ENCODE measurements at places on chromosomes 3 and 15.
A peak's percentile ranks its signal among the peaks of the same experiment; 100 is the strongest.

- no peak for DNase-seq
These were observed 179.3 kb downstream of the THRB start for GRCh38 chr3:24315356-24315755.

DNA sequence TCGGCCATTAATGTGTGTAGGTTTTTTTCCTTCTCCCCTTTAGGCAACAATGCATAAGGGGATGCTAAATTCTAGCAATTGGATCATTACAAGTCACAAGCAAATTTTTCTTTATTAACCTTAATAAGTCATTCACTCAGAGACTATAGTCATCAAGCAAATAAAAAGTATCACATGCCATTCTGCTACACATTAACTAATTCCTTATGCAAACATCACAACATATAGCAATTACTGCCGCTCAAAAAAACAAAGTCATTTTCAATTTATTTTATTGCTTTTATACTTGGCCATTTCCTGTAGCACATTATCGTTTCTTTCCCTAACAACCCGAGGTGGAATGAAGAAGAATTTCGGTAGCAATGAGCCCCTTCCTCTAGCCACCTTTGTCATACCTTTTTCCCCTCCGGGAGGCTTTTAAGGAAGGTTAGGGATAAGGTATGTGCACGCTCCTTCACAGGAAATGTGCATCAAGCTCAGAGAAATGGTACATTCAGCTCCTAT lies 421.2 kb downstream of the TIGIT start:
- no peak for DNase-seq

DNA sequence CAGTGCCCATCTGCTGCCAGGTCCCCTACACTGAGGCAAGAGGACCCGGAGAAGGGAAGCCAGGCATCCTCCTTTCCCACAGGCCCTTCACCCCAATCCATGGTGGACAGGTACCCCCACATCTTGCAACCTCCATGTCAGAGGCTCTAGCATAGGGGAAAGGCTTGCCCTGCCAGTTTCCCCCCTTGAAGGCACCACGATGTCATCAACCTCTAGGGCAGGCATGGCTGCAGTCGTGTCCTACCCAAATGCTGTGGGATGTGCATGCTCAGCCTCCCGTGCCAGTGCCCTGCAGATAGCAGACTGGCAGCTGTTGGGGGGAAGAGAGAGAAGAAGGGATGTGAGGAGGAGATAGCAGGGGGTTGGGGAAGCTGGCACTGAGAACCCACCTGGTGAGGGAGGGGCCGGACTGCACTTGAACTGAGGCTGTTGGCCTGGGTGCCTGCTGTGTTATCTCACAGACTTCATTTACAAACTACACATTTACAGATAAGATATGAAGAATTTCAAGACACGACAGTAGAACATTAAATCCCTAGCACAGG lies 197.5 kb downstream of the ADAMTS9 start:
- DNase-seq: no peak

- no peak for DNase-seq
These were observed 708 bp downstream of the ESYT3 start for GRCh38 chr3:138434875-138435772.

- DNase-seq: no peak
These were observed 523.6 kb downstream of the NTRK3 start for GRCh38 chr15:87732976-87733375.

DNA sequence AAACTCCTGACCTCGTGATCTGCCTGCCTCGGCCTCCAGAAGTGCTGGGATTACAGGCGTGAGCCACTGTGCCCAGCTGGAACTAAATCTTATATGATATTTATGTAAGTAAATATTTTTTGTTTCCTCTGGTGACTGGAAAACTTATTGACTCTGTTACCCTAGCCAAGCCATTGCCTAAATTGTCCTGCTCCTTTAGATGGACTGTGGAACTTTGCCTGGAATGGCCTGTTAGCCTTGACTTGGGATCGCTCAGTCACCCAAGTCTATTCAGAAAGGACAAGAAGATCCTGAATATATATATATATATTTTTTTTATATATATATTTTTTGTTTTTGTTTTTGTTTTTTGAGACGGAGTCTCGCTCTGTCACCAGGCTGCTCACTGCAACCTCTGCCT lies 113.9 kb downstream of the PDE8A start:
- no peak for DNase-seq

DNA sequence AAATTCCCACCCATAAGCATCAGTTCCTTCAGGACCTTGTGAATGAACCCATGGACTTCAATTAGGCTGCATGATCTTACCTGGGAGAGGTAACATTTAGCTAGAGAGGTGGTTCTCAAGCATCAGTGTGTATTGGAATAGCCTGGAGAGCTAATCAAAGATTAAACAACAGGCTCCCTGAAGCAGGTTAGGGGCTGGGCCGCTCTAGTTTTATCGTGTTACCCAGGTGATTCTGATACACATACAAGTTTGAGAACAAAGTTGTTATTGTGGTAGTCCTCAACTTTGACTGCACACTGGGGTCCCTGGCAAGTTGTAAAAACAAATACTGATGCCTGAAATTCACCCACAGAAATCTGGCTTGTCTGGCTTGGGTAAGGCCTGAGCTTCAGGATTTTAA lies 31.2 kb downstream of the MYH15 start:
- DNase-seq: no peak

GRCh38 chr3:138284079-138284478 lies 45.6 kb downstream of the NME9 start:
- no peak for DNase-seq

GRCh38 chr3:151468284-151468917 lies 7.5 kb upstream of the IGSF10 start:
- no peak for DNase-seq

GRCh38 chr15:58467722-58468423 lies 36.1 kb downstream of the LIPC start:
- DNase-seq: no peak

DNA sequence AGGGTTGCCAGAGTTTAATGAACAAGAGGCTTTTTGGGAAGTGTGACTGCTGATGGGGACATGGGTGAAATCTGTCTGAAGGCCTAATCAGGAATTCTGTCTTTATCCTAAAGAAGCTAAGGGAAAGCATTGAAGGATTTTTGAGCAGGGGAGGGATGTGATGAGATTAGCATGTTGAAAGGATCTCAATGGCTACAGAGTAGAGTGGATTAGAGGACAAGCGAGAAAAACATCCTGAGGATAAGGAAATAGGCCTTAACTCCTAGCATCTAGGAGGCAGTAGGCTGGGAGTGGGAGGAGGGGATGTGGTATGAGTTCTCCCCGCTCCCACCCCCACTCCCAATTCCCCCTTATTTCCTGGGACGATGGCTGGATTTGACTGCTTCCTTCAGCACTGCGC lies 35.1 kb upstream of the SNTN start:
- DNase-seq: no peak

DNA sequence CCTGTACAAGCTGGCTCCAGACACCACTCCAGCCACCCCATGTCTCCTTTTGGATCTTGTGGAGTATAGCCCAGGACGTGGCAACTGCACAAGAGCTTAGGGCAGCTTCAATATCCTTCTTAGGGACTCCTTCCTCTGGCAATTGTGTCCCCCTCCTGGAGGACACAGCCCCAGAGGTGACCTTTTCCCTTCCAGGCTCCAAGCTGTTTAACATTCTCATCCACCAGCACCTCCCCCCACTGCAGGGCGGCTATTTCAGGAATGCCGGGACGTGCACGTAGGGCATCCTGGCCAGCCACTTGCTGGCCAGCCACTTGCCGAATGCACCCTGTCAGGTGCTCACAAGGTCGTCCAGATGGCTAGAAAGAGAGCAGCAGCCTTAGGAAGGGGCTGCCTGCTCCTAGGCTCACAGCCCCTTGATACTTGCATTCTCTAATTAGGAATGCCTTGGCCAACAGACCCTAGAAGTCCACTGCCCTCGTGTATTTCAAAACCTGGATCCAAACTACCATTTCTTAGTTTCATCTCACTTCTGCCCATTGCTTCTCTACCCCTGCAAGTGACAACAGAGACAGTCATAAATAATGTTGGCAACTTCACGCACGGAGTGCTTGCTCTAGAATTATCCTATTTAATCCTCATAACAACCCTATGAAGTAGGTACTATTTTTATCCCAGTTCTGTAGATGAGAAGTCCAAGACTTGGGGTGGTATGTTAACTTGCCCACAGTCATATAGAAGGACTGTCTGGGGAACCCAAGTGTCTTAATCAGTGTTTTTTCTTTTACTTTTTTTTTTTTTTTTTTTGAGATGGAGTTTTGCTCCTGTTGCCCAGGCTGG lies 24.5 kb upstream of the IDH2 start:
- DNase-seq: no peak

- no peak for DNase-seq
These were observed 10.3 kb downstream of the FOXP1 start for GRCh38 chr3:71573181-71573580.

GRCh38 chr15:65532738-65533051 lies 2.4 kb downstream of the HACD3 start:
- DNase-seq: no peak

DNA sequence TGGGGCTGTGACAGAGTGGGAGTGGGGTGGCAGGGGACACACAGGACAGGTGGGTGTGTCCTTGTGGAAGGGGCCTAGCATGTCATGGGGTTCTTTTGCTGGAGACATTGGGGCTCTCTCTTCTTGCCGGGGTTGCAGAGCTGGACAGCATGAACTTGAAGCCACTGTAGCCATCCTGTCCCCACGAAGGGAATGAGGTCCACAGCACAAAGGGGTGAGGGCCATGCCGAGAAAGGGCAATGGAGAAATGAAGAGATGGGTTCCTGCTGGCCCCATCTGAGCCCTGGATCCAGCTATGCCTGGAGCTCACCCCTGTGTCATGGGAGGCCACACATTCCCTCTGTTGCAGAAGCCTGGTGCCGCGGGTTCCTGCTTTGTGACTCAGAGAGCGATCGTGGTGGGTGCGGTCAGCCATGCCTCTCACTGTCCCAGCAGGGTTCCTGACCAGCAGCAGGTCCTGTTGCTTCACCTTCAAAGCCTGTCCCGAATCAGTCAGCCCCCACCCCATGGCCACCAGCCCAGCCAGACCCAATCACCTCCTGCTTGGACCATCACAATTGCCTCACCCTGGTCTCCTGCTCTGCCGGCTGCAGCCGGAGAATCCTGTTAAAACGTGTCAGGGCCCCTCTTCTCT lies 50.0 kb downstream of the DNAJB8 start:
- no peak for DNase-seq

DNA sequence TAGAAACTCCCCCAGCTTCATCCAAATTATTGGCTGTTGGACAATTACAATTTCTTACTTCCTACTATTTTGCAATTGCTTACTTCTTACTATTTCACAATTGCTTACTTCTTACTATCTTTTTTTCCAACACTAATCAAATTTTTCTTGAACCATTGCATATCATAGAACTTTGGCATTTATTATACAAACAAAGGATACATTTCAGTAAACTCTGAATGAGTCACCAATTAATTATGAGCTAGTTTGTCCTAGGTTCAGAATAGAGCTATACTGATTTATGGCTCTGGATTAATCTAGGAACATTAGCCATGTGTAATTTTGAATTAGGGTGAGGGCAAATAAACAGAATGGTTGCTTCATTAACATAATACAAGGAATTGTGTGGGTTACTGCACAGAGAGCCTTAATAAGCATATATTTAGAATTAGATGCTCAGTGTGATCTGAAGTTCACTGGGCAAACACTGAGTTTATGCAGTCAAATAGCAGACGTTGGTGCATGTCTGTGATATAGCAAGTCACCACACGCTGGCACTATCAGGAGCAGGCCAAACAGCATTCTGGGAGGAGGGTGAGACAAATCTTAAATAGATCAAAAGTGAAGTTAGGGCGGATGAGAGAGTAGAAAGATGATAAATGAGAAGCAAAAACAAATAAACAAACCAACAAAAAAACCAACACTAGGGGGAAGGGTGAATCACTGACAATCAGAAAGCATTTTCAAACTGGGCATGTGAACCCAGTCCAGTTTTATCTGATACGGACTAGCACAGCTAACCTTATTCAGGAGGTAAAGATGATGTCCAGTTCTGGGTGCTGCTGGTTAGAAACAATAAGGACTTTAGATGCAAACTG lies 21.5 kb downstream of the GABRR3 start:
- DNase-seq: no peak

DNA sequence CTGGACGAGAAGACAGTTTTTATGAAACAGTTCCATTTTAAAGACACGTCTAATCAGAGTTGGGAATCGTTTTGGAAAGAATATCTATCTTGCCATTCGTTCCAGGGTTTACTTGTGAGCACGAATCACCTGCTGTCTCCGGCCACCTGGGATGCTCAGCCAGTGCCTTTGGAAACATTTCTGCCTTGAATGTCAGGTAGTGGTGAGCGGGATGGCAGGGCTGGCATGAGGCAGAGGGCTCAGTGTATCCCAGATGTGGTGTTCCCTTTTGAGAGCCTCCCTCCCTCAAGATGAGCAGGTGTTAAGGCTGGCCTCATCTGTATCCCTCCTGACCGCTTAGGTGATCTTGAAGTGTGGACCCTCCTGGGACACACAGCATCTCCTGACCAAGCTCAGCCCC lies 47.9 kb upstream of the PLXNA1 start:
- peak; percentile 34 for DNase-seq

GRCh38 chr3:173003471-173003870 lies 137.6 kb downstream of the SPATA16 start:
- DNase-seq: no peak

GRCh38 chr3:113222451-113223086 lies 11.2 kb downstream of the BOC start:
- DNase-seq: no peak

GRCh38 chr3:132239587-132239986 lies 77.6 kb upstream of the ACP3 start:
- DNase-seq: no peak

DNA sequence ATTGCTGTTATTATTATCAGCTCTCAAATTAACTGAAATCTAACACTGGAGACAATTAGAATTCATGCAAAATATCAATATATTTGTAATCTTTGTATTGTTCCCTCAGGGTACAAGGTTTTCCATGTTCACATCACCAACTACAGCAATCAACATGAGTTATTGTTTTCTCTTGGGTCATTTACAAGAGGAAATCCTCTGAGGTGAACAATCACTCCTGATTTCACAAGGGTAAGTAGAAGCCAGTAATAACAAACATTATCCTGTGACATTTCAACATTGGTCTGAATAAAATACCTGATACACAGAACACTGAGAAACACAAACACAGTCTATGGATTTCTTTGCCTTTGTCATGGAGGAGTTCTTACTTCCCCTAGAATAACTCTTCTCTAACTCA lies 174.0 kb downstream of the SUCNR1 start:
- DNase-seq: no peak

DNA sequence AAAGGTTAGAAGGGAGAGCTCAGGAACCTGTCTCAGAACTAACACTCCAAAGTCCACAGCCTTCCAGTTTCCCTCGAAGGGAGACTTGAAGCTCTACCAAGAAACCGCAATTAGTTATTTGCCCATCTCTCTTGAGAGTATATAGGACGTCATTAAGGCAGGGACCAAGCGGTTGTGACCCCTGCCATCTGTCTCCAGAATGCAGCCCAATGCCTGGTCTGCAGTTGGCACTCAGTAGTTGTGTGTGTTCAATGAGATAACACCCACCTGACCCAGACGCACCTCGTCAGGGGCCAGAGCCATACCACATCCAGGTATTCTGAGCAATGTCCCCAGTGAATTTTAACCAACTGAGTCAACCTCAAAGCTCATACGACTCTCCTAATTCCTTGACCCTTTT lies 251.0 kb downstream of the VPS13C start:
- DNase-seq: no peak
